Activated naive CD4-positive, alpha-beta T cell treated with anti-CD3 and anti-CD28 coated beads for 36 hours (primary cell): ENCODE measurements at places on chromosomes 16 and 17. TPM values are rescaled to one million over a fixed set of nuclear protein-coding genes. Genes with fewer than 3 reads are reported as not detected.

DNA sequence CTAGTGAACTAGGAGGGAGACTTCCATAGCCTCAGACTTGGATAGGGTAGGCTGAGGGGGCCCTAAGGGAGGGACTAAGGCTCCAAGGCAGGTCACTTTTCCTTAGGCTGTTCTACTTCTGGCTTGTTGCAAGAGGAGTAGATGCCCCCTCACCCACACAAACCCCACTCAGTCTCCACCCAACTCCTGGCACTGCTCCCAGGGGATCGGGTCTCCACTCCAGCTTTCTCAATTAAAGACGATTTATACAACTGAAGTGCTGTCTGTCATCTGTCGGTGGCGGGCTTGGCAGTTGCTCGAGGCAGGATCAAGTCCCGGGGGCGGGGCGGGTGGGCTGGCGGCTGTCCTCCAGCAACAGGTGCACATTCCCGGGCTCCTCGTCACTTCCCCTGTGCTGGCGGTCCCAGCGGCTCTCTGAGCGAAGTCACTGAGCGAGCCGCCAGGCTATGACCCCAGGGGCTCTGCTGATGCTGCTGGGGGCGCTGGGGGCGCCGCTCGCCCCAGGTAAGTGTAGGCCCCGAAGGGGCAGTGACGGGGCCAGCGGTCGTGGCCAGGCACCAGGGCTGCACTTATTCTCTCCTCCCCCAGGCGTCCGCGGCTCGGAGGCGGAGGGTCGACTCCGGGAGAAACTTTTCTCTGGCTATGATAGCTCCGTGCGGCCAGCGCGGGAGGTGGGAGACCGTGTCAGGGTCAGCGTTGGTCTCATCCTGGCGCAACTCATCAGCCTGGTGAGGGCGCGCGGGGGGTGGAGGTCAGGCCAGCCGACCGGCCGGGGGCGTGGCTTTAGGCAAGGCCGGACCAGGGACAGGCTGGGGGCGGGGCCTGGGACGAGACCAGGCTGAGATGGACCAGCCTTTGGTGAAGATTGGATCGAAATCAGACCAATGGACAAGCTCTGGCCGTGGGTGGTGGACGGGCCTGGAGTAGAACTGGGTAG is at the start of gene CHRNB1:
CHRNB1 (plus strand) TSS at position 380 of the 937 bp plus-strand sequence; CDS start at position 447, 67 bp downstream.
- DNase-seq: peak; percentile 28

The ANKS4B gene
- not detected for total RNA-seq

GRCh38 chr17:51475730-51476129 is 215.4 kb downstream of the UTP18 start:
- no peak for DNase-seq

The TEX19 gene
- 0.21 TPM for total RNA-seq

DNA sequence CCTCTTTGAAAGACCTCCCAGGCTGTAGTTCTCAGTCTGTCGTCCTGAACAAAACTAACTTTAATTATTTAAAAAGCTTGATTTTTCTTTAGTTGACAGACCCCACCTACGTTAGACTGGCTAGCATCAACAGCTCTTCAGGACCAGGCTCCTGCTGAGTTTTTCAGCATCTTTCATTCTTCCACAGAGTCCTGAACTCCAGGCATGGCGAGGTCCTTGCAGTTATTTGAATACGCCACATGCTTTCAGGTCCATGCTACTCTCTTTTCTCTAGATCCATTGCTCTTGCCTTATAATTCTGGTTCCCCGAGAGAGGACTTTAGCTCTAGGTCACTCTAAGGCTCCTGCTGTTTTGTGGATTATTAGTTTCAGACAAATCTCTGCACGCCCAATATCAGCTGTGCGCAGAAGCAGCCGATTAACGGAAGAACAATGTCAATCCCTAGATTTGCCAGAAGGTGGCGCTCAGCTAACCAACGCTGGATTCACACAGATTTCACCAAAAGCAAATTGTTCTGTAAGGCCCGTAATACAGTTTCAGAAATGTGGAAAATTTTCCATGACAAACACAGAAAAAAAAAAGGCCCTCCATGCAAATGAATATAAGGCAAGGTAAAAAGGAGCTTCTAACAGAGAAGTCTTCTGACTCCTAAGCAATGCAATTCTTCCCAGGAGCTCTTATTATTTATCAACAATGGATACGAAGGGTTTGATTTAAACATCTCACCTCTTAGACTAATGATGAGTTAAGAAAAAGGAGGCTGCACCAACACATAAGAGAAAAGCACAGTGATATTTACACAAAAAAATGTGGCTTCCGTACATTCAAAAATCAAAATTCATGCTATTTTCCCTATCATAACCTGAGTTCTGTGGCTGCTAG is 33.5 kb upstream of the BCO1 start:
- peak; percentile 43 for DNase-seq

- no peak for DNase-seq
Measured at GRCh38 chr16:49419006-49419405, 45.4 kb downstream of the C16orf78 start.

GRCh38 chr17:79990051-79990592 is 45.5 kb downstream of the TBC1D16 start:
- no peak for DNase-seq

- no peak for DNase-seq
Measured at GRCh38 chr17:69230939-69231338, 2.3 kb upstream of the ABCA10 start.

The CORO6 gene
- 24.8 TPM for total RNA-seq

- no peak for DNase-seq
Measured at GRCh38 chr17:32488177-32488542, 1.4 kb downstream of the CDK5R1 start.

The DHRS7C gene
- not detected for total RNA-seq

GRCh38 chr16:59586331-59586730 is 852.2 kb upstream of the GOT2 start:
- no peak for DNase-seq

The FSCN2 gene
- total RNA-seq: not detected

DNA sequence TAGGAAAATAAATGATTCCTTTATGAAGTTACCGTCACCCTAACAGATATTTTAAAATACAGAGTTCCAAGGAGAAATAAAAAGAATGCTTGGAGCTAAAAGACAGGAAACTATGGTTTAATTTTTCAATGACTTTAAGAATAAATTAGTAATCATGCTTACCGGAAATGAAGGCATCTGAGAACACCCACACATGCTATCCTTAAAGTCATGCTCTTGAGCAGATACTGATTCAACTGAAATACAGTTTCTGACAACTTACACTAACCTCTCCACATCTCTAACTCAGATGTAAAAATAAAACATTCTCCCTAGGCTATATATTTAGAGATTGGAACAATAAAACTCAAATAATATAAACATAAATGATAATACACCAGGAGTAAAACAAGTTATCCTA is 7.8 kb downstream of the PSMD12 start:
- no peak for DNase-seq

The CACNA1H gene
- total RNA-seq: 0.84 TPM

- DNase-seq: no peak
Measured at GRCh38 chr16:83248735-83249463, 558.9 kb upstream of the HSBP1 start.

- no peak for DNase-seq
Measured at GRCh38 chr16:66908762-66909559, 9.7 kb downstream of the CDH16 start.

The ZNF500 gene
- total RNA-seq: 8.9 TPM

DNA sequence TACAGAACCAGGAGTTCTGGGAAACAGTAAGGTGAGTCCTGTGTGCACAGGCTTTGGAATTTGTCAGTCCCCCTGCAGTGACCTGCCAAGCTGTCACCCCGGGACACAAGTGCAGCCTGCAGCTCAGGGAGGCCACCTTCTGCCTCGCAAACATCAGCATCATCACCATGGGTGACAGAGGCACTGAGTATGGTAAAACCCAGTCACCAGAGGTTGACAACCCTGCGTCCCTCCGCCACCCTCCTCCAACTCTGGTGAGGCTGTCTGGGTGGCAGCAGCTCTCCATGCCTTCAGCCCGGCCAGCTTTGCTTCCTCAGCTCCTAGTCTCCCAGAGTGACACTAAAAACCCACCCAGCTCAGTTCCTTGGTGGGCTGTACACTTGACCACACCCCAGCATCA is 221.0 kb downstream of the CPPED1 start:
- no peak for DNase-seq

GRCh38 chr16:75243667-75244224 is 7.7 kb downstream of the BCAR1 start:
- DNase-seq: no peak

DNA sequence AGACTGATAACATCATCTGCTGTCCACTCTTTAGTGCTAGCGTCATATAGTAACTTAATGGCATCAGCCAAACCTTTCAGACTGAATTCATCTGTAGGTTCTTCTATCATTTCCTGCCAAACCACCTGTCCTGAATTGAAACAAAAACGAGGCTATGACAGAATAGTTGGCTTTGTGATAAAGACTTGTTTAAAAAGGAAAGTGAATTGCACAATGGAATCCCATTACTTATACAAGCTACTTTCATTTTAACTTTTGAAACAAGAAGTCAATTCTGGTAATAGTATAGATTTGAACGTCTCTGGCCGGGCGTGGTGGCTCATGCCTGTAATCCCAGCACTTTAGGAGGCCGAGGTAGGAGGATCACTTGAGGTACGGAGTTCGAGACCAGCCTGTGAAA is 18.2 kb downstream of the LASP1NB start:
- DNase-seq: peak; percentile 67

DNA sequence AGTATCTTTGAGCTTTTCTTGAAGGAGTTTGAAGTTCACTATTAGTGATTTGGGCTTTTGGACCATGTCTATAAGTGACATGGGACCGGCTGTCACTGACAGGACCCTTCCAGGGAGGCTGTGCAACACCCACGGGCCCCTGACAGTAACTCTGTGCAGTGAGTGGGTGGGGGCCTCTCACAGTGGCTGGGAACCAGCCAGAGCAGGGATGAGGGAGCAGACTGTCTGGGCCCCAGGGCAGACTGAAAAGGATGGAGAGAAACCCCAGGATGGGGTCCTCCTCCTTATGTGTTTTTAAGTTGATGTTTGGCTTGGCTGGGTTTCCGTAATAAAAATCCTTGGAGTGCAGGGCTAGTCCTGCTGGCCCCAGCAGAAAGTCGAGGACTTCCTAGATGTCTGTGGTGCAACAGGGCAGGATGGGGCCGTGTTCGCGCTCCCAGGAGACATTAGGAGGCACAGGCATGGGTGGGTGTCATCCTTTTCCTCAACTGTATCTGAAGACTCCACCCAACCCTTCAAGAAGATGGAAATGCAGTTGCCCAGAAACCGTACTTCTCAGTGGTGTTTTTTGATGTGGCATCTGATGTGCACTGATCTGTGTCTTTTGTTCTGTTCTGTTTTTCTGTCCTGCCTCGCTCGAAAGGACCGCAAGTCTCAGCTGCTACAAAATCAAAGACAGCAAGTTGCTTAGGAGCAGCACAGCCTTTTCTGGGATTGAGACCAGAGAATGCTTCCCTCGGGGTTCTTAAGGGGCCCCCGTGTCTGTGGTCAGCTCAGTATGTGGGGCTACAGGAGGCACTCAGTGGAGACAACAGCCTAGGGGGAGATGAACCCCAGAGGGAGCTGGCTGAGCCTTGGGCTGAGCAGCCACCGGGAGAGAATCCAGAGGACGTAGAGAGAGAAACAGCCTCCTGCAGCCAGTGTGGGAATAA is 24.2 kb downstream of the PLD6 start:
- peak; percentile 58 for DNase-seq

The PRAC1 gene
- total RNA-seq: not detected

DNA sequence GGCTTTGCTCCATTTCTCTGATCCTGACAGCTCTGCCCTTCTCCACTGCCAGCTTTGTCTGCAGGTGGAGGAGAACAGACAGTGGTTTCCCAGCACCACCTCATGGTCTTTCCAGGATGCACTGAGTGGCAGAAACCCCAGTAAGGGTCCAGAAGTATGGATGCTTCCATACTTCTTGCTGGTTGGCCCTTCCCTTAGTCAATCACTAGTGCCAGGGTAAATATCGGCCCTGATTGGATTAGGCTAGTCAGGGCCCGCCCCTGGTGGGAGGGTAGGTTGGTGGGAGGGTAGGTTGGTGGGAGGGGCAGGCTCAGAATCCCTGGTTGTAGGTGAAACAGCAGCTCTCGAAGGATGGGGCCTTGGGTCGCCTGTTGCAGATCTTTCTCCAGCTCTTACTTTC is 10.2 kb downstream of the RNF213 start:
- peak; percentile 52 for DNase-seq

The MAP2K6 gene
- total RNA-seq: 2.4 TPM

The CACNG1 gene
- not detected for total RNA-seq

DNA sequence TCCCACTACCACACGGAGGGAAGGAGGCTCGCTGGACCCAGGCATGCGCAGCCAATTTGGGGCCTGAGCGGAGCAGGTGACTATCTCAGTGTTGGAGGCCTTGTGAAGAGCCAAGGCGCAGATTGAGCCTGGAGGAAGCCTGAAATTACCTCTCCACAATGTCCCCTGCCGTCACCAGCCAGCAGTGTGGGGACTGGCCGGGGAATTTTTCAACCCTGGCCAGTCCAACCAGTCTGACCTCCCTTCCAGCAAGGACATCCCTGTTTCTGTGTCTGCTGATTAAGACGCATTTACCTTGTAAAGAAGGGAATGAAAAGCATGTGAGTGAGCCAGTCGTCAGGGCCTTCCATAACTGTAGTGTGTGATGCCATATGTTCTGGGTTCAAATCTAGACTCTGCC is 198.1 kb upstream of the IRX3 start:
- no peak for DNase-seq

The MPG gene
- total RNA-seq: 38.6 TPM

DNA sequence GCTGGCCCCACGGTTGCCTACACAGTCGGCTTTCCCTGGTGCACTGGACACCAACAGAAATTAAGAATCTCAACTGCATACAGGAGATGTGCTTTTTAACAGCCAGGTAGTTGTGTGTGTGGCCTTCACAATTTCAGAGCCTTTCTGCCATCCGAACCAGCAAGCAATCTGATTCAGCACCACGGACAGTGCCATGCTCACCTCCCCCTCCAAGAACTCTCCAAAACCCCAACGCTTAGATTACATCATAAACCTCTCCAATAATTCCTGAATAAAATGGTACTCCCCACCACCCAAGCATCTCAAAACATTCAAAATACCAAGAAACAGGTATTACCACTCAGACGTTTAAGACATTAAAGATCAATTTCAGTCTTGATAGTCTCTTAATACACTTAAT is 31.8 kb downstream of the USP7 start:
- DNase-seq: peak; percentile 68

DNA sequence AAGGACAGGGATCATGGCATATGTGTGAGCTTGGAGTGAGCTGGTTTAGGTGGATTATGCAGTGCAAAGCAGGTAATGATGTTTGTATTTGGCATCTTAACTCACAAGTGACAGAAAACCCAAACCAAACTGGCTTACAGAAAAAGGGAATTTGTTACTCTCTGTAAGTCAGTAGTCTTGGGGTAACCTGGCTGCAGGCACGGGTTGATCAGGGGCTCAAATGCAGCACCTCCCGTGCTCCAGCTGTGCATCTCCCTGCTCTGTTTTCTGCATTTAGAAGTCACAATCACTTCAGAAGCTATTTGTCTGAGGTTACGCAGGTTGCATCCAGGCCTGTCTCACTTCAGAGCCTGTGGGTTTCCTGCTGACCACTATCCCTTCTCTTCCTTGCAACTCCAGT is 354.3 kb downstream of the CPPED1 start:
- no peak for DNase-seq

DNA sequence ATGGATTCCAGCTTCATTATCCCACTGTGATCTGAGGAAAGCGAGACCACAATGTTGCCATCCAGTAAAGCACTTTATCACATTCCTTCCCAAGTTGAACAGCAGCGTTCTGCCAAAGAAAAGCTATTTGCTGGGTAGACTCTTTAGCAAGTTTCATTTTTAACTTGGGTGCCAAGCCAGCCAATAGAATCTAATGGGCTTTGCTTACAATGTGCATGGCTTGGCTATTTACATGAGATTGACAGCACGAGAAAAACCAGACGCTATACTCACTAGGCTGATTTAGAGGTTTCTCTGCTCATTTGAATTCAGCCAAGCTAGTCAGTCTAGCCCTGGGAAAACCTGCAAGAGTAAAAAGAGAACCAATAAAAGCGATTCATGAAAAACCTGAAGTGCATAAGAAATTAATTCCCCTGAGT is 108.9 kb downstream of the CDH13 start:
- no peak for DNase-seq
